ENCODE measurements at places on chromosomes 6 and 20.

GRCh38 chr6:158686791-158687381, 37.0 kb downstream of the SYTL3 start:
- DNase-seq, result no peak

DNA sequence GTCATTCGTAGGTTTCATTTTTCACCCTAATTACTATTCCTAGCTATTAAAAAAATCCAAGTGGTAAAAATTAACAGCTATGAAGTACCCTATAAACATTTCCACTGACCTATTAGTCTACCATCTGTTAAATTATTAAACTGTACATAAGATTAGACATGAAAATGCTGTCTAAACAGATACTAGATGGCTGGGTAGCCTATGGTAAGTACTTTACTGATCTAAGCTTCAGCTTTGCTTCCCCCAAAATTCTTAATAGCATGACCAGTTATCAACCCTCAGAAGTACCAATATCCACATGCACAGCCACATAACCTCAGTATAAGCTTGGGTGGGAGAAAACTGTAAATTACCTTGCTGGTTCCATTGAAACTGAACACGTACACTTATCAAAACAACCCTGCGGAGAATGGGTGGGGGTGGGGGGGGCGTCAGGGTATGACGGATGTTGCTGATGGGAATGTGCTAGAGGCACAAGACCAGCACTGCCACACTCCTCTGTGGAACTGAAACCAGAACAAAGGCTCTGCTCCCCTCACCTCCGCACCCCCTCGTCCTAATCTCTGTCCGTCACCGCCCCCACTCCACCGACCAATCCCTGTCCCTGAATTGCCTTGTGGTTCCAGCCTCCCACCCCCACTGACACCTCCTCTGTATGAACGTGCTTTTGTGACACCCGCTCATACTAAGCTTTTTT, 45.3 kb downstream of the B4GALT5 start:
- DNase-seq, result no peak

- peak; percentile 29 for DNase-seq
These were observed 159.8 kb upstream of the SALL4 start for GRCh38 chr20:51961964-51962761.

DNA sequence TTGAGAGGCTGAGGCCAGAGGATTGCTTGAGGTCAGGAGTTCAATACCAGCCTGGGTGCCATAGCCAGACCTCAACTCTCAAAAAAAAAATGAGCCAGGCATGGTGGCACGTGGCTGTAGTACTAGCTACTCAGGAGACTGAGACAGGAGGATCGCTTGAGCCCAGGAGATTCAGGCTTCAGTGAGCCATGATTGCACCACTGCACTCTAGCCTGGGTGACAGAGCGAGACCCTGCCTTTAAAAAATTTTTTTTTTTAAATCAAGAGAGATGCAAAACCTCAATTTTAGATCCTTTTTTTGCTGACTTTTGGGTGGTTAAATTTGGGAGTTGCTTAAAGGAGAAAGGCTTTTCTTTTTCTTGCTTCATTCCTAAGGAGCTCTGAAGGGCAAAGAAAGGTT, 70.9 kb downstream of the DHX35 start:
- DNase-seq, result no peak

DNA sequence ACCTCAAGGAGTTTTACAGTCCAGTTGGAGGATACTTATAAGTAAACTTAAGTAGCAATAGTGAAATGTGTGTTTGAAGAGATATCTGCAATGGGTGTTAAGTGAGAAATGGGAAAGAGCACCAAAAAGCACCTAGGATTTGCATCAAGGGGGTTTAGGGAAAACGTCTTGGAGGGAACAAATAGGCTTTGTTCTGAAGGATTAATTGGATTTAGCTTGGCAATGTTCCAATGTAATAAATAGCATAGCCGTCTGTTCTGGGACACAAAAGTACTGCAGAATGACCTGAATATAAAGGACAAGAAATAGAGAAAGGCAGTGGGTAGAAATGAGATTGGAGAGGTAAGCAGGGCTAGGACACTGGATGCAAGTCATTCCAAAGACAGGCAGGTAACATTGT, 2.8 kb upstream of the MYO6 start:
- no peak for DNase-seq

- no peak for DNase-seq
These were observed 27.6 kb upstream of the LY86 start for GRCh38 chr6:6560909-6561308.

- DNase-seq, result no peak
These were observed 28.8 kb downstream of the IMPG1 start for GRCh38 chr6:76043690-76044089.

DNA sequence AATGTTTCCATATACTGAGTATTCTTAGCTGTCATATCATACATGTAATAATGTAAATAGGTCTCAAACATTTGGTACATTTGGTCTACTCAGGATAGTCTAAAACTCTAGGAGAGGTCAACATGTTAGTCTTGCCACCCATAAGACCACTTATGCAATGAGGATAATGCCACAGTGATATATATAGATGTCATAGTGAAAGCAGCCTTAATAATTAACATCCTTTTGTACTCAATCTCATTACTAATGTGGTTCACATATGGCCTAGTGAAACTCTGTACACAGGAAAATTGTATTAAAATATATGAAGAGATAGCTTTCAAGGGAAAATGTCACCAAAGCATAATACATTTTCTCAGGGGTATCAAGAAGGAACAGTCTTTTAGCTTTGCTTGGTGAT, 577.9 kb downstream of the TFAP2B start:
- no peak for DNase-seq

- DNase-seq, result no peak
These were observed 258.0 kb downstream of the TMEM242 start for GRCh38 chr6:157065366-157065765.

- no peak for DNase-seq
These were observed 41.7 kb downstream of the SUMO4 start for GRCh38 chr6:149441740-149442139.

- DNase-seq, result no peak
These were observed 242.6 kb downstream of the ARID1B start for GRCh38 chr6:157019733-157020132.

GRCh38 chr20:17882065-17882833, 86.3 kb downstream of the SNX5 start:
- DNase-seq, result no peak

DNA sequence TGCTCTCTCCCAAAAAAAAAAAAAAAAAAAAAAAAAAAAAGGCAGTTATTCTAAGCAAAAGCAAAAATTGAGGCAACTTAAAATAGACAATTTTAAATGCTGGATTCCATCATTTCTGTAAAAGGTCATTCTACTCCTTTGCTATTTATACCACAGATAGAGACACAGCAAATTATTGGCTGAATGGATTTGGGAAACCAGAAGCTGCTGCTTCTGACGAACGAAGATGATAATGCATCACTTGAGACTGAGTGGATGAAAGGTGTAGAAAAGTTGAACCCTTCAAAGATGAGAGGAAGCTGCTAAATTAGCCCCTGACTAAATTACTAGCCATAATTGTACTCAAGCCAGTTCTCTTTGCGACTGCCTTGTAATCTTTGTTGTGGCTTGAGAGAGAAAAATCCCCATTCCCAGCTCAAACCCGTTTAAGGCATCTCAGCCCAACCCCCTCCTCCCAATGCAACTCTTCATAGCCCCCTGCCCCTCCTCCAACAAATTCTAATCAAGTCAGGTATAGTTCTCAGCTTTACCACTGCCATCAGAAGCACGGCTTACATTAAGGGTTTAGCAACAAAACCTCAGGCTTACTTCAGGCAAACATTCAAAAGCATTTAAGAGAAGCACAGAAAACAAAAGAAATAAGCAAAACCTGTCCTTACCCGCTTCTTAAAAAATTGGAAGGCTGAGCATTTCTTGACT, 1.0 kb downstream of the SGK1 start:
- DNase-seq, result peak; percentile 13

- DNase-seq, result no peak
These were observed 517.5 kb downstream of the TBC1D32 start for GRCh38 chr6:120816794-120817193.

GRCh38 chr20:45344168-45344860, 3.9 kb downstream of the SDC4 start:
- DNase-seq, result no peak

- DNase-seq, result no peak
These were observed 289.3 kb downstream of the FARS2 start for GRCh38 chr6:5550631-5551030.

DNA sequence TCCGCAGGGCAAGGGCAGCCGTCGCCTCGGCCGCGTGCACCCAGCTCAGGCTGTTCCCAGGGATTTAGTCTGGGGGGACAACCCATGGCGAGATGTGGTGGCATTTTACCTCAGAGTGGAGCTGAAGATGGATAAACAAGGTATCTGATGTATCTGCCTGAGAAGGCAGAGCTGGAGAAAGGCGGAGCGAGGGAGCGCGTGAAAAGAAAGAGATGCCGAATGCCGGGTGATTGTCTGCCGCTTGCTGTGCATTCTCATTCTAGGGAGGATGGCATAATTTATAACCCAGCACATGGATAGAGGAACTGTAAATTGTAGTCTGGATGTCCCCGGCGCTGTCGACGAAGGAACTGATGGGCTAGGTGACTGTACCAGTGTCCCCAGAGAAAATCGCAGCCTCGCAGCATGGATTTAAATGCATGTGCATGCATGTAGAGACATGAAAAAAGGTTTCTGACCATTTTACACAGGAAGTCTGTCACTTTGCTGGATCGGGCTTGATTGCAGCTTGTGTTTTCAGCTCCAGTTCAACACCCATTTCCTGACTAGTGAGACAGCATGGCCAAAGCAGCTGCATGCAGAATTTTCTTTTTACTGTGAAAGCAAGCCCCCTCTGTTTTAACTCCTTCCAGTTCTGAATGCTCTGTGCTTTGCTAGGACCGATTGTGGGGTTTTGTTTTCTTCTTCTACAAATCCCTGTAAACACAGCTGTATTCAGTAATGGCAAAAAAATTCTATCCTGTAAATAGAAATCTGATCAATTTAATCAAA, 149.7 kb downstream of the PRL start:
- DNase-seq, result peak; percentile 65
